ENCODE measurements at places on chromosomes 5 and 9.

GRCh38 chr5:154858972-154859871, 795 bp downstream of the CNOT8 start:
- DNase-seq = no peak

DNA sequence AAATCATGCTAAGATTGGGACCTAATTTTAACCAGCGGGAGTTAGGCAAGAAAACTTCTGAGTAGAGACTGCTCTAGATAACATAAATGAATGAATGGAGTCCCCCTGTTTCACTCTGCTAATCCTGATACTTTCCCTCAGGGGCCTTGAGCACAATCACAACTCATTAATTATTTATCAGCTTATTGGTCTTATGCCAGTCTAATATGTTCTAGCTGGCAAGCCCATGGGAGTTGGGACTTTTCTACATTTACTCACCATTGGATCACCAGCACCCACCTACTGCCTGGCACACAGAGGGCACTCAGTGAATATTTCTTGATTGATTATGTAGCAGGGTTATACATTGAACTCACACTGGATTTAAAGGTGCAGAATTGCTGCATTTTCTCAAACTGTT, 13.5 kb upstream of the TMED7 start:
- no peak for DNase-seq

DNA sequence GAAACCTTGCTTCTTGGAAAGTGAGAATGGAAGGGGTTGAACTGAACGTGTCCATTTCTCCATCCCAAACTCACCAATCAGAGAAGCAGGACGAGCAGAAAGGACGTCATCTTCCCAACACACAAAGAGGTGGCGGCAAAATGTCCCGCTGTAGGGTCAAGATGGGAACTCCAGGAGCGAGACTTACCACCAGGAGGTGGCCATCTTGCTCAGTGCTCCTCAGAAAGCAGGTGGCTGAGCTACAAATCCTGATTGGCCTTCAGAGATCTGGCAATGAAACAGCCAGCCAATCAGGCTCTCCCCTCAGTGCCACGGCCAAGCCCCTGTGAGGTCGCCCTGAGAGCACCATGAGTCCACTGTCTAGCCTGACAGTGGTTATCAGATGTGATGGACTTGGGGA, 259.0 kb downstream of the NDUFS4 start:
- DNase-seq = no peak

- DNase-seq = no peak
Measured at GRCh38 chr9:87673446-87674120, 52.3 kb upstream of the CTSL start.

GRCh38 chr5:16809010-16809394, 127.1 kb downstream of the MYO10 start:
- no peak for DNase-seq

DNA sequence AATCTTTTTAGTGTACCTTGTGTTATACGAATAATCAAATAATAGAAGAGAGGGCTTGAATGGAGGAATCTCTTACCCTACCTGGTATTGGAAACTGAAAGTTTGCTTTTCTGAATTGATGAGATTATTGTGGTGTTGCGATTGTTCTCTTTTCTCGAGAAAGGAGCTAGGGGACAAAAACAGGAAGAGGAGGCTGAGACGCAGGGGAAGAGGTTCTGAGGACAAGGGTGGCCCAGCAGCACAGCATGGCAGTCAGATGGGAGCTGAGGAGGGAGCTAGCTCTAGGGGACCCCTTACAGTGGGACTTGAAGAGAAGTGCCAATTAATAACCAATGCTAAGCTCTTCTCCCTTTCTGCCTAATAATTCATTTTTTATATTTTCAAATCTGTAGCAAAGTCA, 183.3 kb upstream of the DMAC1 start:
- no peak for DNase-seq

DNA sequence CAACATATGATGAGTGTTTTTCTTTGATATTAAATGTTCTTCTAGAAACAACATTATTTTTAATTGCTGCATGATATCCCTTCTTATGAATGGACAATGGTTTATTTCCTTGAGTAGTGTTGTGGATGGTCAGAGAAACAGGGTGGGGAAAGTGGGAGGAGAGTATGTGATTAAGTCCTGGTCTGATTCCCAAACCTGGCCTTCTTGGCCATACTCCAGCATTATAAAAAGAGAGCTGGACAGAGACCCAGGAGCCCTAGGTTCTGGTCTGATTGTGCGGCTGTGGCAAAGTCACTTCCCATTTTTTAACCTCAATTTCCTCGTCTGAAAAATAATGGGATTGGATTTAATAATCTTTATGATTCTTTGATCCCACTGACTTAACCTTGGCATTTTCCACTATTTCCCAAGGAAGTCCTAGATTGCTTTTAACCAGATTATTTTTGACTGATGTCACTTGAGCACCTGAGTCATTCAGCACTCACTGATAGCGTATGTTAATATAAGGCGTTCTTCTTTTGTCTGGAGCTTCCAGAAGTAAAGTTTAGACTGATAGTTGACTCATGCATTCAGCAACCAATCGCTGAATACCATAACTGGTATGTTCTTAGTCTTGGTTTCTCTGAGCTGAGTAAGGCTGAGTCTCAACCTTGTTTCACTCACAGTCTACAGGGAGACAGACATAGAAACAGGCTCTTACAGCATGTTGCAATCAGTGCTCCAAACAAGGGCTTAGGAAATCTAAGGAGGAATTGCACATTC, 26.2 kb downstream of the OSMR start:
- no peak for DNase-seq

Data from left kidney (tissue), 8 donors.